ENCODE measurements at places on chromosomes 1 and 21. TPM values are rescaled to one million over a fixed set of nuclear protein-coding genes. Genes with fewer than 3 reads are reported as not detected.

CELA3A gene
- total RNA-seq = not detected

F11R gene
- total RNA-seq = 18.4 TPM

B3GALT2 gene
- total RNA-seq = 0.63 TPM

C1orf210 gene
- not detected for total RNA-seq

LMNA gene
- total RNA-seq = 10.3 TPM

ITGB2 gene
- 530 TPM for total RNA-seq

GRCh38 chr1:53430261-53430660 lies 28.9 kb upstream of the DMRTB1 start:
- peaks cover 14% of the 10 kb centered on the region for H3K27me3 ChIP-seq
- no peaks in the 10 kb centered on the region for H3K36me3 ChIP-seq
- DNase-seq = no peak
- H3K4me3 ChIP-seq = no peak overlapping the region

DNA sequence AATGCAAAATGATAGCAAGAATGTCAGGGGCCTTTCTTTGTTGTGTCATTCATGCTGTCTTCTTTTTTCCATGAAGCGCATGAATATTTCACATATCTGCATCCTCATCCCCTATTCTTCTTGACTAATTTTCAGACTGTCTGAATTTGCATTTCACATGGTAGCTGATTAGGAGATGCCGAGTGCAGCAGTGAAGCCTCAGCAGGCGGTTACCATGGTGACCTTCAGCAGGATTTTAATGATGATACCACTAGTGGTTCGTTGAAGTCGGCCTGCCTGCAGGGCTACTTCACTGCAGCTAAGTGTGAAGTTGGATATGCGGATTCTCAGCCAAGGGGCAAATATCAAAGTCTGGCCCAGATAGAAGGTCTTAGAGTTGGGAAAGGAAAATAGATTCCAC lies 141.8 kb downstream of the NEK7 start:
- H3K27ac ChIP-seq = no peak overlapping the region
- H3K4me1 ChIP-seq = no peaks in the 10 kb centered on the region
- no peaks in the 10 kb centered on the region for H3K27me3 ChIP-seq
- peaks cover 32% of the 10 kb centered on the region for H3K36me3 ChIP-seq
- DNase-seq = no peak

DNA sequence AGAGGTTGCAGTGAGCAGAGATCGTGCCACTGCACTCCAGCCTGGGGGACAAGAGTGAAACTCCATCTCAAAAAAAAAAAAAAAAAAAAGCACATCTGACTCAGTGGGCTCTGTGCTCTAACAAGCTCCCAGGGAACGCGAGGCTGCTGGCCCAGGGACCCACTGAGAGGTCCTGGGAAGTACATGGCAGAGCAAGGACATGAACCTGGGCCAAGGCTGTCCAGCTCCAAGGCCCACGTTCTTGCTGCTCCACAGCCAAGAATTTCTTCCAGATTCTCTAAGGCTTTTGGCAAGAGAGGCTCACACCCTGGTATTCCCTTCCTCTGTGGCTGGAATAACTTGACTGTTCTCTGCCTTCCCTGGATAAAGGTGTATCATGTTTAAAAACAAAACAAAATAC lies 15.4 kb upstream of the AGTRAP start:
- peaks cover 12% of the 10 kb centered on the region for H3K36me3 ChIP-seq
- H3K27ac ChIP-seq = peak overlapping the region; percentile 34
- no peak for DNase-seq
- no peaks in the 10 kb centered on the region for H3K27me3 ChIP-seq
- no peak overlapping the region for H3K4me3 ChIP-seq

GRCh38 chr1:17831597-17831996 lies 76.5 kb downstream of the ACTL8 start:
- H3K27me3 ChIP-seq = no peaks in the 10 kb centered on the region
- H3K27ac ChIP-seq = no peak overlapping the region
- peak; percentile 38 for DNase-seq
- no peak overlapping the region for H3K4me3 ChIP-seq
- no peaks in the 10 kb centered on the region for H3K36me3 ChIP-seq

DNA sequence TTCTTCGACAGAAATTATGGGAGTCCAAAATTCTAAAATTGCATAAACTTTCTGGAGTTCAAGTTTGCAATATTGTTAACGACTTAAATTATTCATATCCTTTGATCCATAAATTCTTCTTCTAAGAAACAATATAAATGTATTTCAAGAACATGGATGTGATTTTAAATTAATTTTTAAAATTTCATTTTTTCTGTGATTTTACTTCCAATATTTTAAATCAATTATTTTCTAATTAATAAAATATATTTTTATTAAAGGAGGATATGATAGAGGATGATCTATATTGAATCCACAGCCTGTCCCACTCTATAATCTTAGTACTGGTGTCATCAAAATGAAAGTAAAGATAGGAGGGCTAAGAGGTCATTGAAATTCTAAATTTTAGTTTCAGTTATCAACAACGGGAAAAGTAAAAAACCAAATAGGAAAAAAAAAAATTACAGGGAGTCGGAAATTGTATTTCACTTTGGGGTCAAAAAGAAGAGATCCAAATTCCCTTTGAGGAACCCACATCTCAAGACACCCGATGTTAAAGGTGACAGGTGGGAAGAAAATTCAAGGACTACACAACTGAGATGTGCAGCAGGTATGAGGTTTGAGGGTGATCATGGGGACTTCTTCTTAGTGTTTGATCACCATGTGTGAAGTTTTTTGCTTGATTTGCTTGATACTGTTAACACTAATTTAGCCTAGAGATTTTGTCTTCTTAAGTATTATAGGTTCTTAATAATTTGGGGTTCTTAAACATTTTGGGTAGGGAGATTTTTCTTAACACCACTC lies 154.8 kb upstream of the RGS18 start:
- no peaks in the 10 kb centered on the region for H3K36me3 ChIP-seq
- H3K4me1 ChIP-seq = no peaks in the 10 kb centered on the region
- H3K4me3 ChIP-seq = no peak overlapping the region
- H3K27me3 ChIP-seq = no peaks in the 10 kb centered on the region
- no peak for DNase-seq
- no peak overlapping the region for H3K27ac ChIP-seq

GRCh38 chr21:45067462-45068285 lies 6.7 kb upstream of the ADARB1 start:
- no peaks in the 10 kb centered on the region for H3K36me3 ChIP-seq
- peaks cover 9% of the 10 kb centered on the region for H3K27me3 ChIP-seq
- peaks cover 1% of the 10 kb centered on the region for H3K4me1 ChIP-seq
- no peak for DNase-seq

GRCh38 chr1:35717911-35718476 lies 690 bp downstream of the C1orf216 start:
- H3K4me3 ChIP-seq = peak overlapping the region; percentile 83
- peak overlapping the region; percentile 3 for H3K27ac ChIP-seq
- peaks cover 18% of the 10 kb centered on the region for H3K36me3 ChIP-seq
- DNase-seq = no peak

- no peak overlapping the region for H3K4me3 ChIP-seq
- H3K27me3 ChIP-seq = peaks cover 25% of the 10 kb centered on the region
These were observed 27.1 kb upstream of the HAO2 start for GRCh38 chr1:119341372-119341947.

GRCh38 chr21:46284077-46284644 lies 1.2 kb downstream of the MCM3AP start:
- H3K27me3 ChIP-seq = no peaks in the 10 kb centered on the region
- peaks cover 56% of the 10 kb centered on the region for H3K36me3 ChIP-seq
- H3K4me3 ChIP-seq = peak overlapping the region; percentile 95

- H3K27me3 ChIP-seq = no peaks in the 10 kb centered on the region
- no peak for DNase-seq
- H3K4me3 ChIP-seq = no peak overlapping the region
- no peak overlapping the region for H3K27ac ChIP-seq
These were observed 29.6 kb downstream of the GON4L start for GRCh38 chr1:155827450-155827849.

GRCh38 chr1:119631433-119632102 lies 16.5 kb downstream of the ZNF697 start:
- DNase-seq = no peak
- no peaks in the 10 kb centered on the region for H3K4me1 ChIP-seq
- H3K4me3 ChIP-seq = no peak overlapping the region
- no peak overlapping the region for H3K27ac ChIP-seq
- peaks cover 62% of the 10 kb centered on the region for H3K27me3 ChIP-seq

DNA sequence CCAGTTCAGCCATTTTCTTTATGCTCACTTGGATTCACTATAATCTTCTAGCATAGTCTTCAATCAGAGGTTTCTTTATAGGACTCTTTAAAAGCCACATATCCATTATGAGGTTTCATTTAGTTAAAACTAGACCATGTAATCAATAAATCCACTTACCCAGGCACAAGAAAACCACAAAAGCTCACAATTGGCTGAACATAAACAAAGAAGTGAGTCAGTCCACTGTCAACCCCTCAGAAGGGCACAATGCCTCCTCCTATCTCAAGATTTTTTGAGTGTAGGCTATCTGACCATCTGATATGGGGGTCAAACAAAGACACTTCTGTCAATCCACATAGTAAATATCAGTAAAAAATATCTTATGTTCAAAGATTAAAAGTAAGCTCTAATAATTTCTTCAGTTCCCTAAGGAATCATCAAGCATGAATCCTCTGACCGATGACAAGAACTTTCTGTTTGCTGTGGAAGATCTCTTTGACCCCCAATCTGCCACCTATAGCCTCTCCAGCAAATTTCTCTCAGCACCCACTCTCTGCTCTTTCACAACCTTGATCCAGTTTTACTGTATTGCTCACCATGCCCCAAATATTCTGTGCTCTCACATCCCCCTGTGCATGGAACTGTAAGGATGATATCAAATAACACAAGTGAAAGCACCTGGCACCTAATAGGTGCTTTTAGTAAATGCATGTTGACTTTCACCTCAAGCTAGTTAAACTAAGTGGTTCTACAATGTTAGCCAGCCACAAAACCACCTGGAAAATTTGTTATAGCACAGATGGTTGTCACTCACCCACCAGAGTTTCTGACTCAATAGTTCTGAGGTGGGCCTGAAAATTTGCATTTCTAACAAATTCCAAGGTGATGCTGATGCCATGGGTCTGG lies 16.7 kb downstream of the RAB3B start:
- H3K36me3 ChIP-seq = no peaks in the 10 kb centered on the region
- no peak overlapping the region for H3K4me3 ChIP-seq
- no peak overlapping the region for H3K27ac ChIP-seq
- no peaks in the 10 kb centered on the region for H3K4me1 ChIP-seq
- H3K27me3 ChIP-seq = peaks cover 8% of the 10 kb centered on the region

- peak; percentile 19 for DNase-seq
- H3K27ac ChIP-seq = no peak overlapping the region
- H3K27me3 ChIP-seq = peaks cover 14% of the 10 kb centered on the region
These were observed 12.9 kb downstream of the PIGM start for GRCh38 chr1:160018900-160019299.

DNA sequence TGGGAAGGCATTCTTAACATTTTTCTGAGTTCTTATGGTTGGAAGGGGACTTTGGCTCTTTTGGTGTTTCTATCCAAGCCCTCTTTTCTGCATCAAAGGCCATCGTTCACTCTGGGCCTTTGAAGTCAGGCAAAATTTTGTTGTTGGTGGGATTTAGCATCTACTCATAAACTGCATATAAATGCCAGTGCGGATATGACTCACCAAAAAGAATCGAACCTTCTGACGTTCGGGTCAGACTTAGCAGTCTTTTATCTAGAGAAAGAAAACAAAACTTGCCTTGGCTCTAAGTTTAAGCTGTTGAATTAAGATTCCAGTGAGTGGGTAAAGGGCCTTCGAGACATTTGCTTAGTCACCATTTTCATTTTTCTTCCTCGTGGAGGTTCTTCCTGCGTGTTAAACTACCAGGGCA lies 51.4 kb downstream of the EVA1C start:
- no peak overlapping the region for H3K27ac ChIP-seq
- no peaks in the 10 kb centered on the region for H3K36me3 ChIP-seq
- H3K4me3 ChIP-seq = no peak overlapping the region
- DNase-seq = no peak

DNA sequence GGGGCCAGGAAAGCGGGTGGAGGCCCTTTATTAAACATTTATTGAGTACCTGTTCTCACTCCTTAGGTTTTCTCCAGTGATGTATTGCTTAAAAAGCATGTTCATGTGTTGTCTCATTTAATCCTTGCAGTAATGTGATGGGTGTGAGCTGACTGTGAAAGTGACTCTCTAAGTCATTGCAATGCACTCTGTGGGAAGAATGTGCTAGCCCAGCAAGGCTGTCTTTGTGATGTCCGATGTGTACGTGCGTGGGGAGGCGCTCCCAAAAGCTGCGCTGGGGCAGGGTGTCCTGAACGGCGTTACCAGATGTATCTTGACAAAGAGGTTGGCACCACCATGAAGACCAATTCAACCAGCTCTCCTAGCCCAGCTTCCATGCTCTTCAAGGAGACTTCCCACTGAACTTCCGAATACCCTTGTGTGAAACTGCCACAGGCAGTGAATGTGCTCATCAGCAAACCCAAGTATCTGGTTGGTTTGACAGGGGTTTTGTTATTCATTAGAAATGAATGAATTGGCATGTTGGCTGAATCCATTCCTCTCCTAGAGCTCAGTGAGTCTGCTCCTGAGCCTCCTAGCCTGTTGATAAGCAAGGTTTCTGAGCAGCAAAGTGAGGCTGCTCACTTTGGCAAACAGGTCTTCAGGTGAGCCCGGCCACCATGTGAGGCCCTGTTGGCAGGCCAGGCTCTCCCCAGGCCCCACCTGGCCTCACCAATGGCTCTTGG lies 28.0 kb downstream of the NUAK2 start:
- H3K27me3 ChIP-seq = peaks cover 30% of the 10 kb centered on the region
- DNase-seq = no peak
- peaks cover 23% of the 10 kb centered on the region for H3K4me1 ChIP-seq

DNA sequence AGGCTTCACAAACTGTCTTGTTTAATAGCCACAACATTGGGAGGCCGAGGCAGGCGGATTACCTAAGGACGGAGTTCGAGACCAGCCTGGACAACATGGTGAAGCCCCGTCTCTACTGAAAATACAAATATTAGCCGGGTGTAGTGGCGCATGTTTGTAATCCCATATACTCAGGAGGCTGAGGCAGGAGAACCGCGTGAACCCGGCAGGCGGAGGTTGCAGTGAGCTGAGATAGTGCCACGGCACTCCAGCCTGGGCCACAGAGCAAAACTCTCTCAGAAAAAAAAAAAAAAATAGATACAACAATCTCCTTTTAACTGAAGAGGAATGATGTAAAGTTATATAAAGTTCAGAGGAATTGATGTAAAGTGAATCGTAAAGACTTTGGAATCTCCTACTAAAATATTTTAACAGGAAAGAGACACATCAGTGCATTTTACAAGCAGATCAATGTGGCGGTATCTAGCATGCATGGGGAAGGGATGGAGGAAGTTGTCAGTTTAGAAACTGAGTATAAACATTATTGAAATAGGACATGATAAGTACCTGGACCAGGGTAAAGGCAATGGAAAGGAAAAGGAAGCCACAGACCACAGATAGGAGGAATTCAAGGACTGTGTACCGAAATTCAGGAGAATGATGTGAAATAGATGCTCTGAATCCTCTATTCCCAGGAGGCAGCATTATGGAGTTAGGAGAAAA lies 41.5 kb downstream of the PTPRC start:
- no peaks in the 10 kb centered on the region for H3K27me3 ChIP-seq
- H3K4me1 ChIP-seq = peaks cover 86% of the 10 kb centered on the region
- H3K27ac ChIP-seq = peak overlapping the region; percentile 85
- peaks cover 66% of the 10 kb centered on the region for H3K36me3 ChIP-seq

Measured in activated CD8-positive, alpha-beta T cell treated with anti-CD3 and anti-CD28 coated beads, Interleukin-2, amount 10 ng/mL, durations not matched to agents 7 days and 5 days (primary cell).